Kidney epithelial cell (primary cell): ENCODE measurements at places on chromosomes 16 and 17.

DNA sequence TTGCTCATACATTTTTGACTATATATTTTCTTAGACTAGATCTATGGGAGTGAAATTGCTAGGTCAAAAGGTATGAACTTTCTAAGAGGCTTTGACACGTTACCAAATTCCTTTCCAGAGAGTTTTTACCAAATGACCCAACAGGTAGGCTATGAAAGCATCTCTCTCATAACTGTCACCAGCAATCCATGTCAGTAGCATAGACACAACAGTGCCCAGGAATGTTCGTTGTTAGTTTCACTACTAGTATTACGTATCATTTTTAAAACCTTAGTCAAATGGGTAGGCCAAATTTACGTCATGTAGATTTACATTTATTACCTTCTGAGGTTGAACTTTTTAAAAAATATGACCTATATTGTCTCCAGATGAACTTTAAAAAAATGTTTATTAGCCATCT is 66.8 kb downstream of the MARCHF10 start:
- no peak for DNase-seq

DNA sequence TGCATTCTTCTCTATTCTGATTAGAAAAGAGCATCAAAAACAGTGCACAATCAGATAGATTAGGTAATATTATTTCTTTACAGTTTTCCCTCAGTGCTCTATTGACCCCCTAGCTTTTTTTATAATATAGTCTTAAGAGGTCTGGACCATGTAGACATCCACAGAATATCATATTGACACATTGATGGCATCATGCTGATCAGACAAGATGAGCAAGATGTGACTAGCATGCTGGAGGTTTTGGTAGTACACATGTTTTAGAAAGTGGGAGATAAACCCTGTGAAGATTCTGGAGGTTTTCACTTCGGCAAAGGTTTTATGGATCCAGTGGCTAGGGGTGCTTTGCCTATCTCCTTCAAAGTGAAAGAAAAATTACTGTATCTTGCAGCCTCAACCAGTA is 2.8 kb upstream of the ABCA8 start:
- no peak for DNase-seq

DNA sequence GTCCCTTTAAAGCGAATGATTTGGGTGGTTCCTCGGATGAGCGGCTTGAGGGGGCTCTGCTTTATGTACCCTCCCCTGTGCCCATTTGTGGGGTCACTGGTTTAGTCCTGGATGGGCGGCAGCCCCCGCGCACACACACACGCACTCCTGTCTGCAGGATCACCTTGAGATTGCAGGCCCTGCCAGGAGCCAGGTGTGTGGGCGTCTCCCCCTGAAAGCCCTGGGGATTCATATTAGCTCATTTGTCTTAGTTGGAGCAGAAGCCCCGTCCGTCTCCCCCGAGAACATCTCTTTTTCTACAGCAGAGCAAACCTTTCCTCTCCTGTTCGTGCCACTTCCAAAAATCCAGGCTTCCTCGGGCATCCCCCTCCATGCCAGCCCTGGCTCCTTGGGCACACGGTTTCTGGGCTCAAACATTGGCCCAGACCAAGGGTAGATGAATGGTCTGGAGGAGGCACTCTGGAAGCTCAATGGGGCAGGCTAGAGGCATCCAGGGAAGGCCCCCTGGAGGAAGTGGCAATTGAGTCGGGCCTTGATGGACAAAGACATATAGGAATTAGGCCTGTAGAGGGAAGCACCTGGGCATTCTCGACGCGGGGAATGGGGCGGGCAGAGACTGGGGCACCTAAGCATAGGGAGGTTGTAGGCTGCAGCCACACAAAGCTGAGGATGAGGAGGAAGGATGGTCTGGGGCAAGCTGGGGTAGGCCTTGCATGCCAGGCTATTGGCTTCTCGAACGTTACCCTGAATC is 218.5 kb upstream of the GSE1 start:
- no peak for DNase-seq

DNA sequence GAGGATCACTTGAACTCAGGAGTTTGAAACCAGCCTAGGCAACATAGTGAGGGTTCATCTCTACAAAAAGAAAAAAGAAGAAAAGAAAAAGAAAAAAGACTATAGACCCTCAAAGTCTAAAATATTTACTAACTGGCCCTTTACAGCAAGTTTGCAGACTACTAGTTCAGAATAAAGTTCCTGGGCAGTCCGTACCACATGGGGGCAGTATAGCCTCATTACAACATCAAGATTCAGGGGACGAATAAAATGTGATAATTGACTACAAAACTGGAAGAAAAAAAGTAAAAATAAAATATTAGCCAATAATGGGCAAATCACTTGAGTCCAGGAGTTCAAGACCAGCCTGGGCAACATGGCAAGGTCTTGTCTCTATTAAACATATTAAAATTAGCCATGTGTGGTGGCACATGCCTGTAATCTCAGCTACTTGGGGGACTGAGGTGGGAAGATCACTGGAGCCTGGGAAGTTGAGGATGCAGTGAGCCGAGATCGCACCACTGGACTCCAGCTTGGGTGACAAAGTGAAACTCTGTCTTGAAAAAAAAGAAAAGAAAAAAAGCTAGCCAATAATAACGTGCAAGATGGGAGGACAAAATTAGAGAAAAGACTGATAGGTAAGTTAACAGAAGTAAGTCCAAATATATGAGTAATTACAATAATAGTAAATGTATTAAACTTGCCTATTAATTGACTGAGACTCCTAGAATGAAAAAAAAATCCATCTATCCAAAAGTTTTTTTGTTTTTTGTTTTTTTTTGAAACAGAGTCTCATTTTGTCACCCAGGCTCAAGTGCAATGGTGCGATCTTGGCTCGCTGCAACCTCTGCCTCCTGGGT is 129.4 kb upstream of the SEC14L1 start:
- no peak for DNase-seq

DNA sequence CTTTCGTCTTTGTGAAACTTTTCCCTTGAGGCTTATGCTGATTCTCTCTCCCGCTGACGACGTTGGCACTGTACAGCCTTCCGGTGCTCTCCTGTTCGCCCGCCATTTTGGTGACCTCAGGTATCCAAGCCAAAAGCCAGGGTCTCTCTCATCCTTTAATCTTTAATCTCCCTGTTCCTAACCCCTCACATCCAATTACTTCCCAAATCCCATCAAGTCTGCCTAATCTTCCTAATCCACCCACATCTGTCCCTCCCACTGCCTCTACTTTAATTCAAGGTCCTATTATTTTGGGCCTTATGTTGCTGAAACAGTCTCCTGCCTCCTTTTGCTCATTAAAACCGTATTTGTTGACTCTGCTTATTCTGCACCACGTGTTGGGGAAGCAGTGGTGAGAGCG is 7.3 kb downstream of the WRAP53 start:
- DNase-seq = no peak

GRCh38 chr17:57256708-57257112 is 387 bp downstream of the MSI2 start:
- no peak for DNase-seq

DNA sequence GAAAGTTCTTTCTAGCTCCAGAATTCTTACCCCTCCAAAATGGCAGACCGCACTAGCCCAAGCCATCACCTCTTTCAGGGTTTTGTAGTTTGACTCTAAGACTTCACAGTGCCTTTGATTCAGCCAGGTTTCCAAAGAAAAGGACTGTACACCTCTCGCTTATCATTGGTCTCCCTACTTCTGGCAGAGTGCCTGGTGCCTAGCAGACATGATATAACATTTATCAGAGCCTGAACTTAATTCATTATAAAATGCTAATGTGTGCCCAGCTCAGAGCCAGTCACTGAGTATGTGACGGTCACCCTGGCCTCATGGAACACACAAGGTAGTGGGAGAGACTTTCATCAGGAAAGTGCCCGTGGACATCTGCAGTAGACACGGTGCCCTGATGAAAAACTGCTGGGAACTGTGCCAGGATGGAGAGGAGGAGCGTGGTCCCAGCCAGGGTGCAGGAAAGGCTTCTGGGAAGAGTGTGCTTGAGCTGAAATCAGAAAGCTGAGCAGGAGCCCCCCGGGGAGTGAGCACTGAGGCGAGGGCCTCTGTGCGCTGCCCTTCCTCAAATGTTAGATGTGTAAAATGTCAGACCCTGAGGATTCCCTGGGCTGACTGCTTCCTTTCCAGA is 34.3 kb upstream of the LGALS9 start:
- DNase-seq = no peak

GRCh38 chr16:4771646-4772045 is 4.7 kb upstream of the ZNF500 start:
- no peak for DNase-seq

DNA sequence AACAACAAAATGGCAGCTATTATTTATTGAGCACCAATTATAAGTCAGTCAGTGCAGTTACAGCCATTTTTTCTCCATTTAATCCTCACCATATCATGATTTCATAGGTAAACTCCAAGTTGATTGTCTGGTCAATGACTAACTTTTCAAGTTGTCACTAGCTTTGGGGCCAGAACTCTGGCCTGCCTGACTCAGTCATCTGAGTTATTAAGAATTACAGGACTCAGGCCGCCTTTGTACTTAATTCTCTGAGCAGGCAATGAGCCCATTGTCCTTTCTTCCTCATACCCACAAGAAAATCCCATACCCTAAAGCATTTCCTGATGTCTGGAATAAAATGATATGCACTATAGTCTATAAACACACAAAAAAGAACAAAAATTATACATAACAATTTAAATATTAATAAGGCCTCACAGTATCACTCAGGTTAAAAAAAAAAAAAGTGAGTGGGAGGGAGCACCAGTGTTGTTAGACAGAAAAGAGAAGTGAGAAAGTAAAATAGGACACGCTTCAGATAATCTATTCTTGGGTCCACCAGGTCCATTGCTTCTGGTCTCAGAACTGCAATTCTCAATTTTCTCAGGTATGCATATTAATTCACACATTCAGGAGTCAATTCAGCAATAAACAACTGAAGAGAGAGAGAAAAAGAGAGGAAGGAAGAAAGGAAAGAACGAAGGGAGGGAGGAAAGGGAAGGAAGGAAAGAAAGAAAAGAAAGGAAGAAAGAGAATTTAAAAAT is 70.2 kb downstream of the SPAG9 start:
- DNase-seq = no peak

- no peak for DNase-seq
These were observed 59.6 kb downstream of the SMG6 start for GRCh38 chr17:2243953-2244352.

- DNase-seq = no peak
These were observed 8.7 kb downstream of the CORO7 start for GRCh38 chr16:4407543-4408322.

GRCh38 chr16:23145186-23145585 is 4.1 kb downstream of the USP31 start:
- DNase-seq = peak; percentile 56

DNA sequence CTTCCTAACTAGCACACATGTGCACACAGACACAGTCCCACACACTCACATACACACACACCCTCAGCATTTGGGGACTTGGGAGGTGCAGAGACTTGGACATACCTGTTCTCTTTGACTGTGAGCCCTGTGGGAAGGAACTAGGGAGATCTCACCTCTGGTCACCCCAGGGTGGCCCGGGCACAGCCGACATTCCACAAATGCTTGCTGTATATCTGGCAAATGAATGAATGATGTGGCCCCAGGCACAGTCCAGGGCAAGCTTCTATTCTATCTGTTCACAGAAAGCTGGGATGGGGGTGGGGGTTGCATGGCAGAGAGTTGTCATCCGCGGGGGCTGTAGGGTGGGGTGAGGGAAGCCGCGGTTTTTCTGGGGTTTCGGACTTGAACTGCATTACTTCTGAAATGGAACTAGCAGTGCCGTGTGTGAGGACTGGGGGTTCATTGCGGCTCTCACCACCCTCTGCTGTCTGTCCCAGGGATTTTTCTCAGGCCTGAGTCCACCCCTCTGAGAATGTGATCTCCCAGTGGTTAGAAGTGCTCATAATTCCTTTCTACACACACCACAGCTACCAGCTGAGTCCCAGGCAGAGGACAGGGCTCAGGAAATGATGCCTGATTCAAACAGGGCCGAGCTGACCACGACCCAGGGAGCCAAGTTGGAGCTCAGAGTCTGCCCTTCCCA is 3.3 kb upstream of the RIPOR1 start:
- no peak for DNase-seq

GRCh38 chr16:31083081-31083480 is 5.7 kb downstream of the PRSS53 start:
- no peak for DNase-seq

DNA sequence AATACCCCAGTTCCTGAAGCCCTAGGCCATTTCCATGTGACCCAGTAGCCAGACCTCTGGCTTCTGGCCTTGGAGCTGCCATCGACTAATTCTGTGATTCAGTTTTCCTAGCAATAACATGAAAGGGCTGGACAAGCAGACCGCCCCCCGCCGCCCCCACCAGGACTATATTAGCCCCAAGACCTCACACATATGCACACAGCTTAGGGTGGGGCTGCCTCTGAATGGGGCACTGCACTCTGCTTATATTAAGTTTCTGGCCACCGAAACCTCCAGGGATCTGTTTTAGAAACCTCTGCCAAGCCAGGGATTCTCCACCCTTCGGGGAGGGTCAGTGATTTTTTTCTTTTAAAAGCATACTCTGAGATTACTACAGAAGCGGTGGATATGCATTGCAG is 2.3 kb downstream of the RAB11FIP4 start:
- DNase-seq = no peak

DNA sequence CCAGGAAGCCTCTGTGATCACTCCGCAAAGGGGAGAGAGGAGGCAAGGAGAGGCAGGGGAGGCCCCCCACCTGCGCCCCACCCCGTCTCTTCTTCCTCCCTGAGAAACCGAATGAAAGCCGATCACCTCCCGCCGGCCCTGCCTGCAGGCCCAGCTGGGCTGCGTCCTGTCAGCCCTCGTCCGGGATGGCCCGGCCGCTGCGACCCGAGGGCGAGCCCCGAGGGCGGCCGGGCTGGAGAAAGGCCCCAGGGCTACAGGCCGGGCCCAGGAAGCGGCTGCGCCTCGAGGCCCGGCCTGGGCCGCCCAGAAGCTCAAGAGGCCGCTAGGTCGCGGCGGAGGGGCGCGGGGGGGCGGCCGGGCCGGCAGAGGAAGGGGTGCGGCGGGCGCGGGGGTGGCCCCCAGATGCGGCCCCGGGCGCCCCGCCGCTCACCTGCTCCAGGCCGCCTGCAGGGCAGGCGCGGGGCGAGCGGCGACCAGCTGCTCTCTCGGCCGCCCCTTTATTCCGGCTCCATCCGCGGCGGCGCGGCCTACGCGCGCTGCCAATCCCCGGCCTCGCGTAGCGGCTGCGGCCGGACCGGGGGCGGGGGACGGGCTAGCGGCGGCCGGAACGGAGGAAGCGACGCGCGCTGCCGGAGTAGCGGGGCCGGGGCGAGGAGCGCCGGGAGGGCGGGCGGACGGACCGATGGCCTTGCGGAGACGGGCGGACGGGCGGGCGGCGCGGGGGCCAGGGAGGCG is at the start of gene ZNF319:
ZNF319 (minus strand) TSS at position 702 of the 735 bp plus-strand sequence. CDS start 2,407 bp downstream, outside the sequence.
- no peak for DNase-seq

GRCh38 chr17:79094261-79094660 is 19.6 kb downstream of the ENGASE start:
- DNase-seq = no peak

GRCh38 chr17:9974448-9975381 is 69.6 kb upstream of the RCVRN start:
- no peak for DNase-seq

GRCh38 chr17:55144518-55144917 is 120.2 kb upstream of the HLF start:
- DNase-seq = no peak

GRCh38 chr16:52515068-52515671 is 31.8 kb downstream of the TOX3 start:
- DNase-seq = no peak
